ENCODE measurements at places on chromosomes 5 and 9.
A peak's percentile ranks its signal among the peaks of the same experiment; 100 is the strongest.

DNA sequence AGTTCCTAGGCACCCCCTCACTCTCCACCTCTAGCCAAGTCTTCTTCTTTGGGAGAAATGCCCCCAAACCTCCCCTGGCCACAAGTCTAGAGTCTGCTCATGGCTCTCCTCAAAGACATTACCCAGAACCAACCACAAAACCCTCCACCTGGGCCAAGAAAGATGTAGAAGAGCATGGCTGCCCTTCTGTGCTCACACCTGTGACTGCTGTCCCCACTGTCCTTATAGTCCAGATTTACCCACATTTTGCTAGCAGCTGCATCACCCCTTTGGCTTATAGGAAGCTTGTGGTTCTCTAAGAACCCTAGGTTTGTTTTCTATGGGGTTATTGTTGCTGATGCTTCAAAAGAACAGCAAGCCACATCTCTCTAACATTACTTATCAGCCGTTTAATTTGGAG, 6.1 kb upstream of the GABBR2 start:
- DNase-seq: no peak

- DNase-seq: no peak
Observed at GRCh38 chr9:137168904-137169856, 671 bp downstream of the LRRC26 start.

GRCh38 chr9:105881654-105882349, 187.5 kb downstream of the TMEM38B start:
- DNase-seq: peak; percentile 34

DNA sequence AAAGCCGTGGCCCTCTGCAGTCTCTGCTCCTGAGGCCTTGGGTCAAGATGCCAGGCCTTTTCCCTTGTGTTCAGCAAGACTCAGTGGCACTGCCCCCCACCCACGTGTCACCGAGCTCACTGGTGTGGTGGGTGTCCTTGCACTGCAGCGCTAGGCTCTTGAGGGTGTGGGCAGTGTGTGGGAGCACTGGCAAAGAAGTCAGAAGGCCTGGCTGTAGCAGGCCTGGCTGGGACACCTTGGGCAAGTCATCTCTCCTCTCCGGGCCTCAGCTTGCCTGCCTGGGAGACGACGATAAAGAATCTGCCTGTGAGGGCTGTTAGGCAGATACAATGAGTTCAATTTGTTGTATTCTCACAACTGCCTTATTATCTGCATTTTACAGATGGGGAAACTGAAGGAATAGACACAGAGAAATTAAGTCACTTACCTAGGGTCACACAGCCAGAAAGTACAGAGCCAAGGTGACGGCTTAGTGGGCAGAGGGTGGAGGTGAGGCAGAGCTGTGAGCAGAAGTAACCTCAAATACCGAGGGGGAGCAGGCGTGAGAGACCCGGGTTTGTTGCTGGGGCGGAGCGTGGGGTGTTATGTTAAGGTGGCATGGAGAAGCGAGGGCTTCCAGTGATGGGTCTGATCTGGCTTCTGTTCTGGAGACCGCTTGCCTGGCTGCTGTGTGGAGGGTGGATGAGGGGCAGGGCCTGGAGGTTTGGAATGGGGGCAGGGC, 1.4 kb downstream of the TSPAN17 start:
- no peak for DNase-seq
